DMS53 (cell line): ENCODE measurements at places on chromosomes 7 and 10.

GRCh38 chr7:30928254-30928872, 16.7 kb downstream of the AQP1 start:
- no peak for DNase-seq

DNA sequence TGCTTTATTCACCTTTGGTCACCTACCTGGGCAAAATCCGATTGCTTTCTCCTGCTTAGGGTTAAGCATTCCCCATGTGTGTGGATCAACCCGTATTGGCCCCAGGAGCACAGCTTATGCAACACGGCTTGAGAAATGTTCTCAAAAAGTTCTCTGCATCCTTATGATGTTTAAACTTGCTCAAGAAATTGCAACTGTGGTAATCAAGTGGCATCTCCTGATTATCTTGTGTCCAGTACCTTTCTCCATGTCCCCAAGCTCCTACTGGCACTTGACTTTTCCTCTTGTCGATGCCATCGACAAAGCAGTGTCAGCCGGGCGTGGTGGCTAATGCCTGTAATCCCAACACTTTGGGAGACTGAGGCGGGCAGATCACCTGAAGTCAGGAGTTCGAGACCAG, 4.7 kb upstream of the PKD2L1 start:
- DNase-seq, result no peak

- DNase-seq, result peak; percentile 5
These were observed 348.2 kb downstream of the SDK1 start for GRCh38 chr7:3649250-3649649.

DNA sequence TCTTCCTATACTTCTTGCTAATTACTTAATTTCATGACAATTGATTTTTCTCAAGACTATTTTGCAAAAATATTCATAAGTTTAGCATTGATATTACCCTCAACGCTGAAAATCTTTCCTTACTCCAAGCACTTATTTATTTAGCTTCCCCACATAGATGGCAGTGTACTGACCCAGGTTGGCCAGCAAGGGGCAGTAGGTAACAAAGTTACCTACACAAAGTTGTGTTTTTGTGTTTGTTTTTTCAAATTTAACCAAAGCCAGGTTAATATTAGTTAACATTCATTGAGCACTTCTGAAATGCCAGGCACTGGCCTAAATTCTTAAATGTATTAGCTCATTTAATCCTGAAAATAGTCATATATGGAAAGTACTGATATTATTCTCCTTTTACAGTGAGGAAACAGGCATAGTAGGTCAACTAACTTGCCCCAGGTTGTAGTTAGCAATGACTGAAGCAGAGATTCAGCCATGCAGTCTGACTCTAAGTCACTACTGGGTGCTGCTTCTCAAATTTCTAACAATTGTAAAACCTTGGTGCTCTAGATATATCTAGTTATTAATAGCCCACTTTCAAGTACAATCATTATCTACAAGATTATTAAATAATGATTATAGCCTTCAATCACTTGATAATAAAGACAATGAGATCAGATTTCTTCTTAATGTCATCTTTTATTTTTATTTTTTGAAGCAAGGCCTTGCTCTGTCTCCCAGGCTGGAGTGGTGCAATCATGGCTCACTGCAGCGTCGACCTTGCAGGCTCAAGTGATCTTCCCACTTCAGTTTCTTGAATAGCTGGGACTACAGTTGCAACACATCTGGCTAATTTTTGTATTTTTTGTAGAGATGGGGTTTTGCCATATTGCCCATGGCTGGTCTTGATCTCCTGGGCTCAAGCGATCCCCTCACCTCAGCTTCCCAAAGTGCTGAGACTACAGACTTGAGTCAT, 5.8 kb upstream of the GGCT start:
- peak; percentile 86 for DNase-seq
